ENCODE measurements at places on chromosomes 3 and 15.

- DNase-seq, result peak; percentile 57
Observed at GRCh38 chr15:29090617-29091466, 178.8 kb downstream of the NSMCE3 start.

DNA sequence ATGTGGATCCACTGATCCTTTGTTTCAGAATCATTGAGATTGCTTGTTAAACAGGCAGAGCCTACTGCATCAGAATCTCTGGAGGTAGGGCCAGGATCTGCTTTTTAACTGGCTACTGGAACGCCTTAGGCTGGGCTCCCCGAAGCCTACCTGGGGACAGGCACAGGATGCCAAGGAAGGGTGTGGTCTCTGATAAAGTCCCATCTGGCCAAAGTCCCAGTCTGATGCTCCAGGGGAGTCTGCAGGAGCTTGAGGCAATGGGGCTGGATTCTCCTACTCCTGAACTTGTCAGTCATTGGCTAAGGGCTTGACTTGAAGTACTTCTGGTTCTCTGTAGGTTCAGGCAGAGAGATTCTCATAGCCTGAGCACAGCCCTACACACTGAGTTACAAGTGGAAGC lies 22.4 kb upstream of the CCK start:
- no peak for DNase-seq

DNA sequence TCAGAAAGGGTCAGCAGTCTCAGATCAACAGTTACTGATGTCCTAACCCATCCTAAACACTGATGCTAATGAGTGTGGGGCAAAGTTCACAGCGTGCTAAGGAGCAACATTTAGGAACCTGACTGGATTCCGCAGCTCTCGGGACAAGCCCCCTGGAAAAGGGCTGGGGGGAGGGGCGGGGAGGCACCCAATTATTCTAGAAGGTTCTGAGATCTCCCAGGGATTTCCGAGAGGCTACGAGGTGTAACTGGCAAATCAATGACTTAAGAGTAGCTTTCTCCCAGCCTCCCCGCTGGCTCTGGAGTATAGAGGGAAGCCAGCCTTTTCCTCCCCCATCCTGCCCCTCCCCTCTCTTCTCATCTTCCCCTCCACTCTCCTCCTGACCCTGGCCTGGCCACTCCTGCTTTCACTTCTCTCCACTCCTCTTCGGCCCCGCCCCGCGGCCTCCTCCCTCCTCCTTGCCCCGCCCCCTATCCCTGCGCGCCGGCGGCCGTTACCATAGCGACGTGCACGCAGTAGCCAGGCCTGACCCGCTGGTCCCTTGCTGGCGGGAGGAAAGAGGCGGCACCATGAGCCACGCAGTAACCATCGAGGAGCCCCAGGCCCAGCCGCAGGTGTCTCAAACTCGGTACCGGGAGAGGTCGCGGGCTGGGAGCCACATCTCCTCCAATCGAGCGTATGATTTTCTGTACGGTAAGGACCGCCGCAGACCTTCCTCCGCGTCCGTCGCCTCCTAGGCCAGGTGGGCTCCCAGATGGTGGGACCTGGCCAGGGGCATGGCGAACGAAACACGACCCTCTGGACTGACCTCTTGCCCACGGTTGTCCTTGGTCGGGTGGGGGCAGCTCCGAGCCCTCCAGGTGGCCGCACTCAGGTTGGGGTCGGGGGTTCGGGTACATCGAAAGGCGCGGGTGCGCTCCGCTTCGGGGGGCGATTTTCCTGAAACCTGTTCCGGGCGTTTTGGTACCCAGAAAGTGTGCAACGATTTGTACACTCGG lies at the start of gene CFAP91:
TSS of gene CFAP91 (plus strand) at position 493 of the 998 bp plus-strand sequence. CDS start at position 570, 77 bp downstream.
- peak; percentile 98 for DNase-seq

- DNase-seq, result no peak
Observed at GRCh38 chr3:9727743-9728142, 3.8 kb upstream of the BRPF1 start.

- no peak for DNase-seq
Observed at GRCh38 chr3:117887901-117888300, 1146.7 kb downstream of the IGSF11 start.

All from mesendoderm (in vitro differentiated cells).